ENCODE measurements at places on chromosomes 5 and 9.

DNA sequence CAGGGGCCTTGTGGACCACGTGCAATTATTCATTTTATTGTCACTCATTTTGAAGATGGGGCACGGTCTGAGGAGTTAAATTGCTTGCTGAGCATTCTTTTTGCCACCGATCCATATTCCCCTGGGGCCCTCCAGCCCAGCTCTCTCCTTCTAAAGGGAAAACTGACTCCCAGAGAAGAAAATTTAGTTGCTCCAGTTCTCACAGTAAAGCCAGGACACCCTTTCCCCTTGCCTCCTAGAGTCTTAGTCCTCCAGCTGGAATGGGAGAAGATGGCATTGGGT lies 1.0 kb upstream of the PANK3 start:
- DNase-seq = no peak

- no peak for DNase-seq
Measured at GRCh38 chr5:68316469-68316868, 100.9 kb downstream of the PIK3R1 start.

DNA sequence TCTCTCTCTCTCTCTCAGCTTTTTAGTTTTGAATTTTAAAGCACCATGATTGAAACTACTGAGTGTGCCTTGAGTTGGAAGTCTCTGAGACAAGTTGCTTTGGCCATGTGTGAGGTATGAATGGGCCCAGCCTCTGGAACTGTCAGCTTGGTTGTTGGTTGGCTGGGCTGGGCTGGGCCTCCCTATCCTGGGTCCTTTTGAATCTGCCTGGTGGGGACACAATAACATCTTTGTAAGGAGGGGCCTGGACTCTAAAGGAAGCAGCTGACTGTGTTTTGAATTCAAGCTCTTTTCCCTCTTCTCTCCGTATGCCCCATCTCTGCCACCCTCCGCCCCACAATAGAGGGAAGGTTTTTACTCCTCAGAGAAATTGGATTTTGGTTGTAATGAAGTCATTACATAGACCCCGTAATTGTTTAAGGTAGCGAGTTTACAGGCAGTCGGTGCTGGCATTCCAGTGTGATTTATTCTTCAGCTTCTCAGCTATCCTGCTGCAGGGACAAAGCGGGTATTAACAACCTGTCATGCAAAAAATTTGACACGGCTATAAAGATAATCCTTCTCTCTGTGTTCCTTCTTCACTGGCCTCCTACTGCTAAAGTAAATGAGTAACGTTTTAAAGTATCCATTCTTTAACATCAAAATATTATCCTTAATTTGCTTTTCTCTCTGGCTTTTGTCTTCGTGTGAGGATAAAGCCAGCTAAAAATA lies 105.4 kb downstream of the DAPK1 start:
- DNase-seq = no peak

DNA sequence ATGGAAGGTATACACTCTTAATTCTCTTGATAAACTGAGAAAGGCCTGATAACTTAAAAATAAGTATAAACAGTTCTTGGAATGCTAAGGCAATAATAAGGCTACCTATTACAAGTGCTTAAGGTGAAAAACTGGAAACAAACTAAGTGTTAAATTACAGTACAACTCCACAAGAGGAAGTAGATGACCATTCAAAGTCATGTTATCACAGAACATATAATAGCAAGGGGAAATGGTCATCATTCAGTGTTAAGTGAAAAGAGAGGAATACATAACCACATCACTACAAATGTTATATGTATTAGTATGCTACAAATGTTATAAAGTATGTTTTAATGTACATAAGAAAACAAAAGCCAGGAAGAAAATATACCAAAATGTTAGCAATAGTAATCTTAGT lies 135.9 kb downstream of the CCDC192 start:
- no peak for DNase-seq

- no peak for DNase-seq
Measured at GRCh38 chr5:152869971-152870370, 464.9 kb upstream of the NMUR2 start.

- DNase-seq = no peak
Measured at GRCh38 chr5:50441493-50441955, 436 bp upstream of the EMB start.

- no peak for DNase-seq
Measured at GRCh38 chr9:99680191-99680590, 141.5 kb upstream of the NR4A3 start.

DNA sequence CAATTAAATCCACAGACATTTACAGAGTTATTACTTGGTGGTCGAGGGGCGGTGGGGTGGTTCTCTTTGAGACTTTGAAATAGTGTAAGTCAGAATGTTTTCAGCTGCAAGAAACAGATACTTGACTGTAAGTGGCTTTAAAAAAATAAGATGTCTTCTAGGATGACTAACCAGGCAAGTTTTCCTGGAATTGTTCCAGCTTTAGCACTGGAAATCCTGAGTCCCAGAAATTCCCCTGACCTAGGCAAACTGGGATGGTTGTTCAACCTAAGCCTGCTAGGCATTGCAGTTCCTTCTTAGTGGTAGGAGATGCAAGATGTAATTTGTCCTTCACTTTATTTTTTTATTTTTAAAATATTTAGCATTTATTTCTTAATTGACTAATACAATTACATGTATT lies 169.5 kb upstream of the POC5 start:
- DNase-seq = no peak

DNA sequence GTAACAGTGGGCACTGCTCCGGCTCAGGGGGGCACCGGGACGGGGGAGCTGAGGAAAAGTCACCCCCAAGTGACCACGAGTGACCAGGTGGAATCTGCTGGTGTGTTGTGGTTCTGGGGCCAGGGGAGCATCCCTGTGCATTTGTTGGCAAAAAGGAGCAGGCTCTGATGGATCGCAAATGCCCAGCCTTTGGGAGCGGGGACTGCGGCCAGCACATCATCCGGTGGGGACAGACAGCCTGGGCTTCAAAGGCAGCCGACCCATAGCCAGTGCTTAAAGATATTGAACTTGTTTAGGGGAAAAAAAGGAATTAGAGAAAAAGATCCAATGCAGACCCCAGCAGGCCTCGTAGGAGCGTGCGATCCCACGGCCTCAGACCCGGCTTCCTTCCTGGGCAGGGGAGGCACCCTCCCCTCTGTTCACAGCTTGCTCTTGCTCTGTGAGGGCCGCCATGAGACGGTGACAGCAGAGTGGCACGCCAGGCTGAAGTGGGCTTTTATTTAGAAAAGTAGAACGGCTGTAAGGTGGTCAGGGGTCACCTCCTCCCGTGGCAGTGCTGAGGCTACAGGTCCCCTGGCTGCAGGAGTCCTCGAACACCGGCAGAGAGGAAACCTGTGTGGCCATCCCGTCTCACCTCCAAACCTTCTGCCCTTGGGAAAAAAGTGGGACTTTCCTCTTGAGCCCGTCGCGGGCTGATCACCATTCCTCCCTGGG lies 41.2 kb downstream of the COL5A1 start:
- no peak for DNase-seq

GRCh38 chr9:112020680-112021596 lies 124.3 kb downstream of the UGCG start:
- DNase-seq = no peak

DNA sequence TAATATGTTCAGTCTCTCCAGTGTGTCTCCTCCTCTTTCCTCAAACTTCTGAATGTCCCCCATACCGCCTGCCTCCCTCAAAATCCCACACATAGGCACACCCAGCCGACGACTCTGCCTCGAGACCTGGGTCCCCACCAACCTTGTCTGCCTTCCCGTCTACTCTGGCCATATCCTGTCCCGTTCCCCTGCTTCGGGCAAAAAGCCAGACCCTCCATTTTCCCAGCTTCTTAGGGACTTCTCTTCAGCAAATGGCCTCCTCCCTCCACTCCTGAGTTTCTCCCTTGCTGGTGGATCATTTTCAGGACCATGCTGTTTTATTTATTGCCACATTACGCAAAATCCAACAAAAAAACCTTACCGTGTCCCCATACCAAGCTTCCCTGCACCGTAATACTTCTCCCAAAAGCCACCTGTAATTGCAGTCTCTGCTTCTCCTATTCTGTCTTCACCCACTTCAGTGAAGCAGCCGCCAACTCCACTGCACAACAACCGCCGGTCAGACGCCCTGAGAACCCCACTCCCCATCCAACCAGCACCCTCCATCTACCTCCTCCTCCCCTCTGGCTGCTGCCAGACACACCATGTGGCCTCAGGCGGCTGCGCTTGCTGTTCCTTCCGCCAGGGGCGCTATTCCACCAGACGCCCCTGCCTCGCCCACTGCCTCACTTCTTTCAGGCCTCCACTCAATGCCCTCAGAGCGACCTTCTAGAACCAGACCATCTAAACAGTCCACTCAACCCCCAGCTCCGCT lies 117.0 kb downstream of the TRPM6 start:
- peak; percentile 24 for DNase-seq

- DNase-seq = no peak
Measured at GRCh38 chr5:149677731-149678130, 52.4 kb upstream of the PPARGC1B start.

DNA sequence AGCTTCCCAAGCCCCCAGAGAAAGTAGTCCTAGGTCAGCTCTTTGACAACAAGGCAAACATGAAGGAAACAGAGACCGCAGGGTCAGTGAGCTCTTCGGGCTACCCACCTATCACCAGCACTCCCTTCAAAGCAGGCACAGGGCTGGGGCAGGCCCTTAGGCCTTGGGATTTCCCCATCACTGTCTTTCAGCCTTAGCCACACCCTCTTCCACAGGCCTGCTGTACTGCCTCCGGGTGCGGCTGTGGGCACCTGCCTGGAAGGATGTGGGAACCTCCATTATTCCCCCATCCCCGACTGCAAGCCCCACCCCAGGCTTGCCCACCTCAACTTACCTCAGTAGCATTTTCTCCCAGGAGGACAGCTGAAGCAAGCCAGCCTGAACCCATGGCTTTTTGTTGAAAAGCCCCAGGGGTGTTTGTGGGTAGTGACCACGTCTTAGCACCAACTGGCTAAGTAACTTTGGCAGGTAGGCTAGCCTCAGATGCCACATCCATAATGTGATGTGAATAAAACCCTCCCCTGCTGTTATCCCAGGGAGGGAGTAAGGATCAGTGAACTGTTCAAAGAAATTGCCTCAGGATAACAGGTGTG lies 100.2 kb downstream of the PIK3R1 start:
- no peak for DNase-seq

- DNase-seq = no peak
Measured at GRCh38 chr5:111602817-111603445, 90.6 kb upstream of the STARD4 start.

- no peak for DNase-seq
Measured at GRCh38 chr5:116446356-116447005, 128.1 kb downstream of the SEMA6A start.

GRCh38 chr5:127092690-127093089 lies 19.4 kb upstream of the C5orf63 start:
- DNase-seq = no peak

DNA sequence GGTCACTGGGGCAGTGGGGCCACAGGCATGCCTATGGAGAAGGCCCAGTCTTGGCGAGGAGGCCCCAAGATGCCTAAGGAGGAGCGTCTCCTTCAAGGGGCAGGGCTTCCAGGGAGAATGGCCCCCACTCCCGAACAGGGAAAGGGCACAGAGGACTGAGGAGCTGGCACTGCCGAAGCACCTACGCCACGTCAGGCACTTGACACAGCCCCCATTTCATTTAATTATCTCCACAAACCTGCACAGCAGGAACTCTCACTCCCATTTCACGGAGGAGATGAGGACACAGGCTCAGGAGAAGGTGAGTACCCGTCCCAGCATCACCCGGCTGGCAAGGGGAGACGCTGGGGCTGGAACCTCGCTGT lies 26.0 kb downstream of the EGR1 start:
- no peak for DNase-seq

- DNase-seq = no peak
Measured at GRCh38 chr5:135873831-135874230, 21.8 kb downstream of the IL9 start.

- no peak for DNase-seq
Measured at GRCh38 chr9:124800306-124801259, 23.6 kb downstream of the OLFML2A start.

DNA sequence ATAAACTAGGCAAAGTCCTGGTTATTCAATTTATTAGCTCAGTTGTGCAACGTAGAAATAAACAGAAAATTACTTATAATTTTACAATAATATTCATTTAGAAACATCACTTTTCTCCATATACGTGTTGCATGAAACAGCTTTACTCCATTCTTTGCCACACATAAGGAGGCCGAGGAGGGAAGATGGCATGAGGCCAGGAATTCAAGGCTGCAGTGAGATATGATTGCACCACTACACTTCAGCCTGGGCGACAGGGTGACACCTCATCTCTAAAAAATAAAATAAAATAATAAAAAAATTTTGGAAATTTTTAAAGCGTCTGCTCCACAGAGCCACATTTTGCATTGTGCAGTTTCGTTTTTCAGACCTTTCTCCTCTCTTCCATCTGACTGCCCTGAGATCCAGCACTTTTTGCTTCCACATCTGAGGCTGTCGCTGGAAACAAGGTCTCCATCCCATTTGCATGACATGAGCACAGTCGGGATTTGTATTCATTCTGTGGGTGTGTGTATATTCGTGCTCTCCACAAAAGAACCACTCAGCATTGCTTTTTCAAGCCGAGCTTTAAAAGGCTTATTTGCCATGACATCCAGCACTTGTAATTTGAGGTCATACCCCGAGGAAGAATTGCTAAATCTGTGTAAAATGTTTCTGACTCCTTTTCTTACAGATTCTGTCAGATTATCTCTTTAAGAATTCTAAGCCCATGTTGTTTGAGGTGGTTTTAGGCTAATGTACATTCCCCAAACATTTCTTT lies 98.6 kb upstream of the MSX2 start:
- DNase-seq = no peak

Measured in T-helper 1 cell (primary cell).